ENCODE measurements at places on chromosomes 1 and 21. TPM values are rescaled to one million over a fixed set of nuclear protein-coding genes. Genes with fewer than 3 reads are reported as not detected.

GRCh38 chr1:170410401-170411166 lies 121.4 kb upstream of the GORAB start:
- no peak for DNase-seq

DNA sequence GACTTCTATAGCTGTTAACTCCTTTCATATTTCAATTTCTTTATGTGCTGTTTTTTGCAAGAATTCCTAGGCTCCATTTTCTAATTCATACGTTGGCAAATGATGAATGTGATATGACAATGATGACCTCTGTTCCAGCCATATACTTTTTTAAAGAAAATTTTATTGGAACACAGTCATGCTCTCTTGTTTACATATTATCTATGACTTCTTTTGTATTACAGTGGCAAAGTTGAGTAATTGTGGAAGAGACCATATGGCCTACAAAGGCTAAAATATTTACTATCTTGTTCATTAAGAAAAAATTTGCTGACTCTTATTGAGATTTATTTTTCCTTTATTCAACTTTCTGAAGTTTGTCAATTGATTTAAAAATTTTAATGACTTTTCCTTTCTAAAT lies 7.1 kb downstream of the IFI44L start:
- DNase-seq: no peak

DNA sequence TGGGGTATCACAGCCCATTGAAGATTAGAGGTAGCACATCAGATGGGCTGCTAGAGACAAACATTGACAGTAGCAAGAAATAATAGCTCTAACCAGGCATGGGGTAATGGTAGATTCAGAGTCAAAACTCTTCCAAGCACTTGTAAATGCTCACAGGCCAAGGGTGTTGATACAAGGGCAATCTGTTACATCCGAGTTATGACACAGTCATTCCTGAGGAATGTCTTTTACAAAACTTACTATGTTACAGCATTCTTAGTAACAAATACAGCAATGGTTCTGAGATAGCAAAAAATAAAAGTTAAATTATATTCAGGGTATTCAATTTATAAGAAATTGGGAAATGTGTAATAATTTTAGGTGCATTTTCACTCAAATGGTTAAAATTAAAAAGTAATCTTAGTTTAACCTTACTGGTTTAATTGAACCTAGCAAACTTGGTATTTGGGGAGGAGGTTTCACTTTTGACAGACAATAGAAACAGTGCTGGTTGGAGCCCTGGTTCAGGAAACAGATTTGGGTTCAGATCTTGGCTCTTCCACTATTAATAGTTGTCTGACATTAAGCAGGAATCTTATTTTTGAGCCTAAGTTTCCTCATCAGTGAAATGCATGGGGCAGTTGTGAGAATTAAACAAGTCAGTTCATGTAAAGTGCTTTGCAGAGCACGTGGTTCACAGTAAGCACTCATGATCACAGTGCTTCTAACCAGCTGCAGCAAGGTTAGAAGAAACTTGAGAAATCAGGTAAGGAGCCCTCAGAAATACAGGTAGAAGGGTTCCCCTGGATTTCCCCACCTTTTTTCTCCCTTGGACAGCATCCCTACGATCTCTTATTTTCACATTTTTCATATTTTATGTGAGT lies 4.4 kb downstream of the ST3GAL3 start:
- DNase-seq: no peak

DNA sequence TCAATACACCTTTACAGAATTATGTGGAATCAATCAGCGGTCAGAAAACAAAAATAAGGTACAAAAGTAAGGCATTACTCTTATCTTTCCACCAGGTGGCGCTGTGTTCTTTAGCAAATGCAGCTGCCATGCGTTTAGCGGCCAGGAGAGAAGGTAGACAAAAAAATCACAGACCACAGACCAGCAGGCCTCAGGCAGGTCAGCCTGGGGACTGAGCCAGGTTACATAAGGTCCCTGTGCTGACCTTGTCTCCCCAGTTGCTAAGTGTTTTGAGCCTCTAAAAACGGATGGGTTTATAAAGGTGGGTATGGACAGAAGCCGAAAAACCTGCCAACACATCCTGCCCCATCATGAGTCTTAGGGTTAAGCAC lies 2.8 kb downstream of the RGS16 start:
- no peak for DNase-seq

GRCh38 chr1:154896771-154897286 lies 26.7 kb upstream of the KCNN3 start:
- no peak for DNase-seq

Gene SHC1
- total RNA-seq: 182 TPM

- DNase-seq: no peak
Observed at GRCh38 chr1:33377013-33377412, 53.9 kb downstream of the PHC2 start.

DNA sequence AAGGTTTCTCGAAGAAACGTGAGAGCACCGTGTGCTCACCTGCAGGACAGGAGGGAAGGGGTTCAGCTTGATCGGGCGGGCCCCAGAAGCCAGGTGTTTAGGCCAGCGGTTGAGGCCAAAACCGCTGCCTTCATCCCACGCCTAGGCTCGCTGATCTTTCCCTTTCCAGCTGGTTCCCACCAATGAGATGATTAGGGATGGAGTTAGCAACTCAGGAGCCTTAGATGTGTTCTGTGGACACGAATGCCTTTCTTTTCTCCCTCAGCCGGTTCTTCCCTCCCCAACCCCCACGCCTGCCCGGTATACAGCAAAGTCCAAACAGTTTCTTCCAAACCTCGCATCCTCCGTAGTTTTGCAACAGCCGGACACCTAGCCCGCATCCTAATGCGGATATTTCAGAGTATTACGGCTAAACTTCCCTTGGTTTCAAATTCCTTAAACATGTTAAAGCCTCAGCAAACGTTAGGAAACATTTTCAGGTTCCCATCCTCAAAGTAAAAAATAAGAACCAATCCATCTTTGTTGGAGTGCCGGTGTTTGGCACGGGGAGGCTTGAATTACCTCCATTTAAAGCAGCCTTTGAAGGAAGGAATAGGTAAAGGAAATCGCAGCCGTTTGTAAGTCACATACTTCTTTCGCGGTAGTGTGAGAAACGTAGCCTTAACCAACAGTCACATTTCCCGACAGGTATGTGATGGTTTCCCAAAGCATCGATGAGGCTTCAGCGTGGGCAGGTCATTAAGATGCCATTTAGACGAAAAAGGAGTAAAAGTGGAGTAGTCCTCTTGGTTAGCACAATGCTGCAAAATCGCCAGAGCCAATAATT lies 1.1 kb downstream of the LRRC8C start:
- no peak for DNase-seq

- peak; percentile 66 for DNase-seq
Observed at GRCh38 chr1:232553050-232553754, 76.7 kb downstream of the SIPA1L2 start.

- DNase-seq: no peak
Observed at GRCh38 chr1:185355947-185356346, 38.9 kb upstream of the IVNS1ABP start.

- DNase-seq: no peak
Observed at GRCh38 chr1:219483530-219483929, 129.4 kb downstream of the ZC3H11B start.

Gene DBT
- 10.8 TPM for total RNA-seq

DNA sequence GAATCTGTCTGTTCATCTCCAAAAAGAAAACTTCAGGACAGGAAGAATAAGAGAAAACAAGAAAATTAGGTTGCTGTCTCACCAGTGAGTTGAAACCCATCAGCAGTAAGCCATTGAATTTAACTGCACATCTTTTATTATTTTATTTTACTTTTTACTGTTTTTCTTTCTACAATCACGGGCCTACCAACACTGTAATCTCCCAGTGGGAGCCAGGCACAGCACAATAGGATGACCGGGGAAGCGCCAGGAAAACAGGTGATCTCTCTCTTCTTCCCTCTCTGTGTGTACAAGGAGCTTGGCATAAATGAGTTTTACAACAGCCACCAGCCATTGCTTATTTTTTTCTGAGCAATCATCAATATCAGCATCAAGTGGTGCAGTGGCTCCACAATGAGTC lies 113.1 kb upstream of the ESRRG start:
- DNase-seq: no peak

Gene SH3D21
- 4.1 TPM for total RNA-seq

DNA sequence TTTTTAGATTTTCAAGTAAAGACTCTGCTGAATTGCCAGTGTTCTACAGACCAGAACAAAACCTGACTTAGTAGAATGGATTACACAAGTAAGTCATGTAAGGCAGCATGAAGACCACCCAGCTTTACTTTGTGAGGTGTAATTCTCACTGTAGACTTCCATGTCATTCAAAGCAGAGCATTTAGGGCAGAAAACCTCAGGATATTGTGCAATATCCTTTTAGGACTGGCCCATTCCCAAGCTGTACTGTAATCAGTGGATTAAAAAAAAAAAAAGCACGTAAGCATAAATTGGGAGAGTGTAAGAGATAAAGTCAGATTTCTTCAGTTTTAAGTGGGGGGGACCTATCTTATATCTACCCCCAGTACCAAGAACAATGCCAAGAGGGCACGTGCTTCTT lies 380.5 kb upstream of the PRMT6 start:
- DNase-seq: no peak

DNA sequence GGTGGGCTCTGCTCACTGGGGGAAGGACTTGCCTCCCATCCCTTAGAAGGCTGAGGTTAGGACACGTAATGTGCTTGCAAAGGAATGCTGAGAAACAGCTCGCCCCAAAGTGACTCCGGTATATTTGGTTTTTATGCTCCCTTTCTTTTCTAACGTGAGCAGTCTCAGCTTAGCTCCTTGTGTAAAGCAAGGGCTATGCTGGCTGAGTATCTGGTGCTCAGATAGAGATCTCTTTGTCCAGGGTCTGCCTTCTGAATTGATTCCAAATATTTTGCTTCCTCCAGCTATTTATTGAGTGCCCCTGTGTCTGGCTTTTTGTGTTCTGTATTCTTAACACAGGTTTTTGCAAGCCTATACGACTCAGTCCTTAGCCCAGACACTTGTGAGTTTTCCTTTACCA lies 94.5 kb upstream of the ARTN start:
- DNase-seq: no peak

DNA sequence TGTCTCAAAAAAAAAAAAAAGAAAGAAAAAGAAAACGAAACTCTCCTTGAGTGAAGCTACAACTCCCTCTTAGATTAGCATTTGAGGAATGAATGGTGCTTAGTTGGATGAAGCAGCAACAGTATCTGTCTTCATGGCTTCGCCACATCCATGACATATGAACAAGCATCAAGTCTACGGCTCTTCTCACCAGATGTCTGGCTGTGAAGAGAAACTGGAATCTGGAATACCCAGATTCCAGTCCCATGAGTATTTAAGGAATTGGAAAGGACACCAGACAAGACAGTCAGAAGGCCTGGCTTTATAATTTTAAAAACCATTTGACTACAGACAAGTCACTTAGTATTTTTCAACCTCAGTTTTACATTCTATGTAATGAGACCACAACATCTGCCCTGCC lies 38.0 kb upstream of the TADA1 start:
- no peak for DNase-seq

DNA sequence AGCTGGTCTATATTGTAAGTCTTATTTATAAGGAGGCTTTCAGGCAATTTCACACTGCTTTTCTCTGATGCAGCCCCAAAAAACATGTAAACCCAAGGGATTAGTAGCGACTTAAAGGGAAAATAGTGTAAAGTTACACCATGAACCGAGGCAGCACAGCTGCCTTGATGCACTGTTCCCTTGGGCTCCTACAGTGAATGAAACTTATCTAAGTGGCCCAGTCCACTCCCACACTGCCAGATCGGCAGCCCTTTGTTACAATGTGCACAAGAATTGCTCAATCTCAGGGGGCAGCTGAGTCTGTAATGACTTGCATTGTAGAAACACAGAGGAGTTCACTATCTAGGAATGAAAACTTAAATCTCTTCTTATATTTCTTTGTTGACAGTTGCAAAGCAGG lies 120.8 kb upstream of the ADGRL2 start:
- DNase-seq: no peak

DNA sequence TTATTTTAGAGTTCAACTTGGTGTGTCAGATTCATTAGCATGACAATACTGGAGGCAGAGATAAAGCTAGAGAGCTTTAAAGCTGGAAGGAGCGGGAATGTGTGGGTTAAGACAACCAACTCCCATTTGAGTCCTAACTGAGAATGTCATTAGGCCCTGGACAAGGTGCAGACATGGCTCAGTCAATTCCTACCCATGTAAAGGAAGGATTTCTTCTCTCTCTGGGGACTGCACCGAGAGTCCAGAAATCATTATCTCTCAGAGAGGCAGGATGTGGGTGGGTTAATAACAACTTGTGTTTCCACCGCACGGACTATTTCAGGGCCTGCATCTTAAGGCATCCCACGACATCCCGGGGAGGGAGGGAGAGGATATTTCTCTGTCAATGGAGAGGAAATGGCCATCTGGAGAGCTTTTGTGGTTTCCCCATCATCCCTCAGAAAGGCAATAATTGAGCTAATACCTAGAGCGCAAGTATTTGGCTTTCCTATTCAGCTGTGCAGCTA lies 46.7 kb upstream of the SARS1 start:
- no peak for DNase-seq

Gene CHAF1B
- 2.5 TPM for total RNA-seq

DNA sequence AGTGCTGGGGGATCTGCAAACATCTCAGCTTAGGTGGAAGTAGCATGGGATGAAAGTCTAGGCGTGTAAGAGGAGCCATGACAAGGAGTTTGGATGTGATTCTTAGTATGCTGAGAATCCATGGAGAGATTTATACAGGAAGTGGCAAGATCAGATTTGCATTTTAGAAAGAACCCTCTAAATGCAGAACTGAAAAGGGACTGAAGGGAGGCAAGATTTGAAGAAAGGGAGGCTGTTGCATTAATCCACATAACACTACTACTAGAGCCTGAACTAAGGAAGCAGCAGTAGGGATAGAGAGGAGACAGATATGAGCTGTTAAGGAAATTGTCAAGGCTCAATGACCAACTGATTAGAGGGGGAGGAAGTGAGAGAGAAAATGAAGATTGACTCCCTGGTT lies 9.8 kb downstream of the C1orf74 start:
- no peak for DNase-seq

Gene MTARC1
- total RNA-seq: 8.1 TPM

DNA sequence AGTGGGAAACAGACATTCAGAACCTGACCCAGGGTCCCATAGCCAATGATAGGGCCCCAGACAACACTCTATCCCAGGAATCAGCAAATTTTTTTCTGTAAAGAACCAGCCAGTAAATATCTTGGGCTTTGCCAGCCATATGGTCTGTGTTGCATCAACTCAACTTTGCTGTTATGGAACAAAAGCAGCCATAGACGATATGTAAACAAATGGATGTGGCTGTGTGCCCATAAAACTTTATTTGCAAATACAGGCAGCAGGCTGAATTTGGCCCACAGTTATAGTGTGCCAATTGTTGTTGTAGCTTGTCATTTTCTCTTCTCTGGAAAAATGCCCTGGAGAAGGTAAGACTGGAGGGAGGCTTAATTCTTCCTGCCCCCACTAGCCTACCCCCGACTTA lies 431.1 kb upstream of the VAMP3 start:
- no peak for DNase-seq
